ENCODE measurements at places on chromosomes 7 and 10.
A peak's percentile ranks its signal among the peaks of the same experiment; 100 is the strongest.

DNA sequence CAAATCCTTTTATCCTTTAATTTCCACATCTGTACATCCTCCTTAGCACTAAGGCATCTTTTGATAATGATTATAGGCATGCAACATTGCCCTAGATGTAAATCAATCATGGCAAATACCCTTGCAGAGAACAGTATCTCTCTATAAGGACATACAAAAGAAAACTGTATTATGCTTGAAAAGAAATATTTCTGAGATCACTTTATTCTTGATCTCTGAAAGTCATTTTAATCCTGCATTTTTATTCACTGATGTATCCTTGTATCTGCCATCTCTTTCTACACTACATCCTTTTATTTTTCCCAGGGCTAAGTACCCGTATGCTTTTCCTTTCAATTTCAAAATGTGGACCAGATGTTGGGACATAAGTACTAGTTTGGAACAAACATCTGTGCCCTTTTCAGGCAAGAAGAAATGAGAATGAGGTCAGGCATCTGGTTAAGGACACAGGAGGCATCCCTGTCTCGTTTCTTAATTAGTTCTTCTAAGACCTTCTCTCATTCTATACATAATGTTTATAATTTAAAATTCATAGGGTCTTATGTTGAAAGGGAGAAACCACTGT lies 338.6 kb downstream of the CNTNAP2 start:
- DNase-seq = no peak

- no peak for DNase-seq
These were observed 482.1 kb downstream of the IPMK start for GRCh38 chr10:57785546-57785945.

DNA sequence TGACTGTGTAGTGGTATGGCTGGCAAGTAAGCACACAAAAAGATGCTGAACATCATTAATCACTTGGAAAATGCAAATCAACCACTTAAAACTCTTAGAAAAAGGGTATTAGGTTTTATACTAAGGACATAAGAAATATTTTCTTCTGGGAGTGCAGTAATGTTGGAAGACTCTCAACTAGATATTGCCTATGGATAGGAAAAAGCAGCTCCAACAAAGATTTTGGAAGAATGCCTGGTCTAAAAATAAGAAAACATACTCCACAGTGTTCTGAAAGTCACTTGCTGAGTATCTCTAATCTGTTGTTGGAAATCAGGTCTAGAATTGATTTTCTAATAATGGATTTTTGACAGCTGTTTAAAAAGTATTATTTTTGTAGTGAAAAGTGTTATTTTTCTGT lies 50.8 kb upstream of the PHYHIPL start:
- no peak for DNase-seq

GRCh38 chr7:151420144-151420543 lies 10.3 kb upstream of the WDR86 start:
- no peak for DNase-seq

- DNase-seq = peak; percentile 69
These were observed 855 bp upstream of the PALD1 start for GRCh38 chr10:70477661-70478162.

DNA sequence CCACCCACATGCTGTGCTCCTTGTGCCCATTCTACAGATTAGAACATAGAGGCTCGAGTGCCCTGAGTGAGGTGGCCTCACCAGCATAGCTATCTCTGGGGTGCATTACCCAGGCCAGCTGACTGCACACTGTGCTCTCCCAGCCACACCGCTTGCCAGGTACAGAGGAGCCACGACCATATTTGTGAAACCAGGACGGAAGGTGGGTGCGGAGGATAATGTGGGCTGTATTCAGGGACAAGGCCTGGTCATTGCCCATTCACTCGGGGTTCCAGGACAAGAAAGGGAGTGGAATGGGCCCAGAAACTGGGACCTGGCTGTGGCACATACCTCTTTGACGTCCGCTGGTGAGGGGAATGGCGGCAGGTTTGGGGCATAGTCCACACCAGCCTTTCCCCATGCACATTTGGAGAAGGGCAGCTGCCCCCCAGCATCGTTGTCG lies 236.0 kb downstream of the TNS3 start:
- DNase-seq = no peak

DNA sequence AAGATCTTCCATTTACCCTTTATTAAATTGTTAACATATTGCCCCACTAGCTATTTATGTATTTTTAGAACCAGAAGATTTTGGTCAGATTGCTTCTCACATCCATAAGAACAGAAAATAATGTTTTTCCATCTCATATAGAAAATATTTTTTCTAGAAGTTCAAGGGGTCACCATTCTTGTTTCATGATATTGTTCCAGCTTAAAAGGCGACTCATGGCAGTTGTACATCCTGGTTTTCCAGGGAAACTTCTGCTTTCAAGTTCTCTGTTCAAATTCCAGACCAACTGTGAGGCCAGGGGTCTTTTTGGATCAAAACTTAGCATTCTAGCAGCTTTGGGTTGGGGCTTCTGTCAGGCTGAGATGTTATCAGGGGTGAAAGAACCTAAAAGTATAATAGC lies 84.4 kb downstream of the LRRC4 start:
- DNase-seq = no peak
